ENCODE measurements at places on chromosomes 2 and 18.
A peak's percentile ranks its signal among the peaks of the same experiment; 100 is the strongest.

DNA sequence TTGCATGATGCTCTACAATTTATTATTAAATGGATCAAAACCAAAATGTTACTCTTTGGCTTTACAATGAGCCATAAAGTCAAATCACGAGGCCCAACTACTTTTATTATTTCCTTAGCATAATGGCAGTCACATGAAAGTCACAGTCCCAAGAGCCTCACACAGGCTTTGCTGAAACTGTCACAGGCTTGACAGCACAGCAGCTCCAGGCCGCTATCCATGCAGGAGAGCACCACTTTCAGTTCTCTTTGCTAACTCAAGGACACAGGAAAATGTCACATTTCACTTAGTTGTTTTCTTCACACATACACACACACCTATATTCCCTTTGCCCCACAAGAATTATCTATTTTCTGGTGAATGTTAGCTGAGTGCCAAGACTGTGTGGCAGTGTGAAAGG lies 11.1 kb upstream of the MSGN1 start:
- DNase-seq, result no peak

DNA sequence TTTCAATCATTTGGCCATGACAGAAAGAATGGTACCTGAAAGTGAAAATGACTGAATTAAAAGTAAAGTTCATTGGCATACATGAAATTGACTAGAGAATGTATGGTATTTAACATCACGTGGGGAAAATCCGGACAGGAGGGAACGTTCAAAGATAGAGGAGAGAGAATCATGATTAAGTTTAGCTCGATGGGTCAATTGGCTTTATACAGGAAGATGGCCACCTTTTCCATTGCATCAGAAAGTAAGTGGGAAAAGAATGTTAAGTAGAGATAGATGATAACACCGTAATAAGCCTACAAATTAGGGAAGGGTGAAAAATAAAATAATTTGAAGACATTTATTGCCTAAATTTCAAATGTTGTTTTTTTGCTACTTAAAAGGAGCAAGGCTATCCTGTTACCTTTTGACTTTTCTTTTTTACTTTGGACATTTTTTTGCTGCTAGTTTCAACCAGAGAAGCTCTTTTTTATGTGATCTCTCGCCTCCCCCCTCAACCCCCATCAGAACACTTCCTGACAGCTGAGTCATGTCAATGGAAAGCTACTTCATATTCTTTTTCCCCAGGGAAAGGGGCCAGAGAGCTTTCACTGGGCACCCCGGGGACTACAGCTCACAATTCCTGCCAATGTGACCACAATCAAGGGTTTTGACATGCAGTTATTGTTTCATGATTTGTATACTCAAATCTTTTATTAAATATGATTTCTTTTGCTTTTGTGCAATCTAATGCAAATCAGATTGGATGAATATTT lies 767 bp upstream of the CCDC102B start:
- no peak for DNase-seq

DNA sequence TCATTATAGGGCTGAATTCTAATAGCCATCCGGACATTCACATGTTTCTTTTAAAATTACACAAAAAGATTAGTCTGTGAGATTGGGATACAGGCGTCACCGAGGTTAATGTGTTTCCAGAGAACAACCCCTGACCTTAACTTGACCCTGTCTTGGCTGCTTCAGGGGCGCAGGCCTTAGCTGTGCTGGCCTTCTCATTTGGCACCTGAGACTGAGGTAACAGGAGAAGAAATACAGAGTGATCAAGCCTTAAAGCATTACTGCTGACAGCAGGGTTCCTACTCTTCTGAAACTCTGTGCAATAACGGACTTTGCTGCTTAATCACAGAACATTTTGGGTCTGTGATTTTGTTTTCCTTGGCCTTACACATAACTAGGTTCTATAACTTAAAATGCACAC lies 92.6 kb downstream of the RAPH1 start:
- no peak for DNase-seq

GRCh38 chr18:58205443-58206160 lies 161.6 kb downstream of the NEDD4L start:
- DNase-seq, result no peak

DNA sequence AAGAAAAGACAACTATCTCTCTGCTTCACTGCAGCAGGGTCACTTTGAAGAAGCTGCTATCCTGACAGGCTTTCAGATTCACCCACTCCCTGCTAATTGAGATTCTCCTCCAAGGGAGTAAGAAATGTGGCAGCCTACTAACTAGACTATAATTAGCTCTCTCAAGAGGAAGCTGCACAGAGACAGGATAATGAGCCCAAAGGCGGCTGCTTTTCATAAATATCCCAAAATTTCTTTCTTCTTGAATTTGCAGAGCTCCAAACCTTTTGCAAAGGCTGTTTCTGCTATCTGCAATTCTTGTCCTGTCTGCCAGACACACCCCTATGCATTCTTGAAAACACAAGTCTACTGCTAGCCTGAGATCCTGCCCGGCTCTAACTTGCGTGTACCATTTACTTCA lies 54.0 kb upstream of the RNU4ATAC start:
- DNase-seq, result peak; percentile 34

GRCh38 chr2:71884303-71885042 lies 263.2 kb downstream of the CYP26B1 start:
- peak; percentile 66 for DNase-seq

- DNase-seq, result no peak
These were observed 24.5 kb downstream of the ELAC1 start for GRCh38 chr18:50992351-50992762.

GRCh38 chr2:137838255-137839092 lies 125.8 kb upstream of the HNMT start:
- peak; percentile 74 for DNase-seq
